ENCODE measurements at places on chromosomes 7 and 10.

GRCh38 chr10:55495555-55495954, 694.5 kb upstream of the PCDH15 start:
- no peak for DNase-seq

- DNase-seq: no peak
Measured at GRCh38 chr10:55629793-55630490, 731.1 kb downstream of the ZWINT start.

DNA sequence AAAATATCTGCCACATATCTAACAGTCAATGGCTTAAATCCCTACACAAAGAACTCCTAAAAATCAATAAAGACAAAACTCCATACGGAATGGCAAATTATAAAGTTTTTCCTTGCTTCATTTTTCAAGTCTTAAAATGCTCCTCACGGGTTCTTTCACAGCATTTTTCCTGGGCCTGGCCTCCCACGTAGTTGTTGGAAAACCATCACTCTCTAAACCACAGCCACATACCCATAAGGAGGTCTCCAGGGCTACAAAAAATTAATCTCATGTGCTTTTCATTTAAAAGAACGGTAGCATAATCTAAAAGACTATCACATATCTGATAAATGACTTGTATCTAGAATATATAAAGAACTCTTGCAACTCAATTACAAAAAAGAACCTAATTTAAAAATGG, 2.9 kb downstream of the COA1 start:
- DNase-seq: no peak

- no peak for DNase-seq
Measured at GRCh38 chr7:23372611-23373010, 73.5 kb downstream of the MALSU1 start.

- DNase-seq: no peak
Measured at GRCh38 chr7:131374821-131375220, 47.1 kb downstream of the MKLN1 start.

DNA sequence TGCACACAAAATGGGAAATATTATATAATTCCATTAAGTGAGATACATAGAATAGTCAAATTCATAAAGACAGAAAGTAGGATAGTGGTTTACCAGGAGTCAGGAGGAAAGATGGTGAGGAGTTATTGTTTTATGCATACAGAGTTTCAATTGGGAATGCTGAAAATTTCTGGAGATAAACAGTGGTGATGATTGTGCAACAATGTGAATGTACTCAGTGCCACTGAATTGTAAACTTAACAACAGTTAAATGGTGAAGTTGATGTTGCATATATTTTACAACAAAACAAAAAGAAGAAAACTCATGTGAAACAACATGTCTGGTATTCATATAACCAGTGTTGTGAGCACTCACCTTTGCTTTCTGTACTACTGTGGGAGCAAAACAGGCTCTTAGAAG, 168.9 kb upstream of the TEX47 start:
- no peak for DNase-seq

GRCh38 chr7:155291045-155291530, 6.6 kb upstream of the INSIG1 start:
- no peak for DNase-seq

GRCh38 chr10:13660551-13660920, 73.8 kb downstream of the PRPF18 start:
- no peak for DNase-seq

- no peak for DNase-seq
Measured at GRCh38 chr10:12487366-12487765, 138.0 kb downstream of the CAMK1D start.

GRCh38 chr10:118181021-118181420, 134.3 kb upstream of the RAB11FIP2 start:
- no peak for DNase-seq

GRCh38 chr7:23291957-23292560, 7.1 kb upstream of the MALSU1 start:
- DNase-seq: no peak

- no peak for DNase-seq
Measured at GRCh38 chr10:132011024-132011423, 29.3 kb upstream of the BNIP3 start.

- DNase-seq: no peak
Measured at GRCh38 chr10:113917636-113918035, 63.2 kb downstream of the NHLRC2 start.

- no peak for DNase-seq
Measured at GRCh38 chr7:85820702-85821443, 634.0 kb upstream of the SEMA3D start.

DNA sequence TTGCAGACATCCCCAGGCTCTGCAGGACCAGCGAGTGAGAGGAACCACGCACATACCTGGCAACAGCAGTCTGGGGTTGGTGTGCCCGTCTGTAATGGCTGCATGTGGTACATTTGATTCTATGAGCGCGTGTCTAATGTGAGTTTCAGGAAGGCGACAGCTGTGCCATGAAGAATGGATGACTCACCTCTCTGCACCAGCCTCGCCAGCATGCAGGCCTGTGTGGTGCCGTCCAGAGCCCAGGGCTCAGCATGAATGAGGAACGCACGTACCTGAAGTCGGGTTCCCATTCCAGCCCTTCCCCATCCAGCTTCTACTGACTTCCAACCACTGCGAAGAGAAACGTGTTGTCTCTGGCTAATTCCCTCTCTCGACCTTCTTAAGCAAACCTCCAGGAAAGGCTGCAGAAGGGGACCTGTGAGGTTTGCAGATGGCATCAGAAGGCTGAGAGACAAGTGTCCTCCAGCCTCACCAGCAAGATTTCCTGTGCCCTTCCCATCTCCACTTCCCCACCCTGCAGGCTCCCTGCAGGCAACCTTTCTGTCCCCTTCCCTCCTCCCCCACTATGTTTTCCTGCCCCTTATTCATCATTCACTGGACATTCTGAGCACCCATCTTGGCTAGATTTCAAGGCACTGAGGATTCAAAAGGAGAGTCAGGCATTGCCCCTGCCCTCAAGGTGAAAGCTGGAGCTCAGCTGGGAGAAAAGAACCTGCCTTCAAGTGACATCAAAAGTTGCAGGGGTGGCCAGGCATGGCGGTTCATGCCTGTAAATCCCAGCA, 54.3 kb downstream of the ASB13 start:
- DNase-seq: no peak

DNA sequence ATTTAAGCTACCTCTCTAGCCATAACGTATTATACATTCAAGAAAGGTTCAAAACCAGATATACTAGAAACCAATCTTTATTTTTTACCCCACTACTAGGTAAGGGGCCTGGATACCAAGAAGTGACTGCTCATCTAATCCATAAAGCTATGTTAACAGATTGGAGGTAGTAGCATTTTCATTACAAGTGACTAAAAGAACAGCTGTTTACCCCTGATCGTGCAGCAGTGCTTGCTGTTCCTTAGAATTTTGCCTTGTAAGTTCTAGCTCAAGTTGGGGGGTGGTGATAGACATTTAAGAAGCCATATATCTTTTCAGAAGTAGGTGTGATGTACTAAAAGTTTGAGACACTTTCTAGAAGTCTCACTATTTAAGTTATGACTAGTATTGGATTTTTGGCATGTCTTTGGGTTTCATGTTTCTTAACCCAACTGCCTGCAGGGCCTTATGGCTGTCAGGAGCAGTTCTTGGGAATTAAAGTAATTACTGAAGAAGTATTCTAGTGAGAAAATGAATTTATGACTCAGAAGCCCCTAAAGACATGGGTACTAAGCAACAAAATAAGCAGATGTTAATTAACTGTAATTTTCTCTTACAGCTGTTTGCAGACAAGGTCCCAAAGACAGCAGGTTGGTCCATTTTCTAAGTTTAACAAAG, 2.3 kb downstream of the PPIA start:
- no peak for DNase-seq

DNA sequence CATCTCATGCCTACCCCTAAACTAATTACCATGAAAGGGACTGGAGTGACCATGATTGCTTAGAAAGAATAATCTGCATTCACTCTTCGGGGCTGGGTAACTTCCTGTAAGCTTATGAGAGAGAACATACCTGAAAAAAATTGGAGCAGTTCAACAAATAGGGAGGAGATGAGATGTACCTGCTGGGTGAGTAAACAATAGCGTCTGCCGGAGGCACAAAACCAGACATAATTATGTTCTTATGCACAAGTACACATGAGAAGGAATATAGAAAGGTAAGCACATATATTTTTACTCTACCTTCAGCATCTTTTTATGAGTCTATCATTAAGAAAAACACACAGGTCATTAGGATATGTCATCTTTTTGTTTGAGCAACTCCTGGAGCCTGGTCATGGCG, 224.6 kb upstream of the FERD3L start:
- no peak for DNase-seq

GRCh38 chr7:121214657-121215056, 114.1 kb upstream of the WNT16 start:
- DNase-seq: no peak

- no peak for DNase-seq
Measured at GRCh38 chr10:79304479-79305087, 42.7 kb upstream of the PPIF start.

DNA sequence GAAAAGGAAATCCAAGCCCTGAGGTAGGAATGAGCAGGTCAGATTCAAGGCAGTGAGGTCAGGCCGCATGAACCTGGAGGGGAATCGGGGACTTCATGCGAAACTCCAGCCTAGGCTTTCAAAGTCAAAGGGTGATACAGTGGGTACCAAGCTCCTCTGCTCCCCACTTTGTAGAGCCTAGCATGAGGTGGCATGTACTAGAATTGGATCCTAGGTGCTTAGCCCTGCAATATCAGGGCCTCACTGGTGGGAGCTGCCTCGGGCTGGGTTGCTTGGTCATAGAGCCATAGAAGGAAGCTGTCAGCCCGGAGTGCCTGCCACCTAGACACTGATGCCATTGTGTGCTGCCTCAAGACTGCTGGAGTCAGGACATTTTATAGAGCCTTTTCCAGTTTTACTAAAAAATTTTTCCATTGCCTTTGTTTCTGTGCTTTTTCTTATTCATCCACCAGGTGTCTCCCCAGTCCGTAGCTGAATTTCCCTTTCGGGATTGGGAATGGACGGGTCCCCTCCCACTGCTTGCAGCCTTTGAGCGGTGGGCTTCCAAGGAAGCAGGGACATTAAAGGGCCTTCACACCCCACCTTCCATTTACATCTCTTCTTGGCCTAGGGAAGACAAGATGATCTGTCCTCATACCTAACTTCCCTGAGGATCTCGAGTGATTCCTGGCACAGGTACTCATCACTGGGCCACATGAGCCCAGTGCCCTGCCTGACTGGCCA, 5.5 kb upstream of the LZTS2 start:
- DNase-seq: no peak

GRCh38 chr7:66376264-66376945, 171.3 kb downstream of the TPST1 start:
- no peak for DNase-seq

DNA sequence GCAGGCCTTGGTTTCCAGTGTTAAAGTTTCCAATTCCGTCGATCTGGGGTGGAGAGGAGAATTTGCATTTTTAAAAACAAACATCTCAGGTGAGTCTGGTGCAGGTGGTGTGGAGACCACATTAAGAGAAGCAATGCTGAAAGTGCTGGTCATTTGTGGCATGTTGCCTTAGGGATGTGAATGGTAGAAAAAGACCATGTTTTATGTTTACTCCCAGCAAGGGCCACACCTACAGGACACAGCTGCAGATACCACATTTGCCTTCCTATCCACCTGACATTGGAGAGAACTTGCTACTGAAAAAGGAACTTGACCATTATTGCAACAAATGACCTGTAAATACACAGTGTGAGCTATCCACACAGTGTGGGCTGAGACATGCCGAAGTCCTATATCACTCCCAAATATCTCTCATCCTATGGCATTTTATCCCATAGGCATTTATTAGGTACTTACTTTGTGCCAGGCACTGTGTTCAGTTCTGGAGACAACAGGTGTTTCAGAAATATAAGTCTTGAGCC, 183.1 kb downstream of the NRP1 start:
- no peak for DNase-seq

DNA sequence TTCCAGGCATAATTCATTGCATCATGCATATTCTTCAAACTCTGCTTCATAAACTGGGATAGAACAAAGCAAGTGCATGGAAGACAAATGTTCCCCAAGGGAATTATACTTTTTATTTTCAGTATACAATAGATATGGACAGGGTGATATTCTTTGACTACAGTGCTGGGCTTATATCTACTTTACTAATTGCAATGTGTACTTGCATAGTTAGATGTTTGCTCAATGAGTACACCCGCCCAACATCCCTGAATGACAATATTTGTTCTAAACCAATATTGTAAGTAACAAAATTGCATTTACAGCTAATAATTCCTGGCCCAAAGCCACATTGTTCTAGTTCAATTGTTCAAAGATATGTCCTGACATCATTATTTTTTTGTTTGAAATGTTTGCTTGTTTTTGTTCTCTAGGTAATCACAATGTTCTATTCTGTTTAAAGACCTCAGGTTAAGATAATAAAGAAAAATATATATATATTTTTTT, 171.4 kb downstream of the PTN start:
- no peak for DNase-seq

DNA sequence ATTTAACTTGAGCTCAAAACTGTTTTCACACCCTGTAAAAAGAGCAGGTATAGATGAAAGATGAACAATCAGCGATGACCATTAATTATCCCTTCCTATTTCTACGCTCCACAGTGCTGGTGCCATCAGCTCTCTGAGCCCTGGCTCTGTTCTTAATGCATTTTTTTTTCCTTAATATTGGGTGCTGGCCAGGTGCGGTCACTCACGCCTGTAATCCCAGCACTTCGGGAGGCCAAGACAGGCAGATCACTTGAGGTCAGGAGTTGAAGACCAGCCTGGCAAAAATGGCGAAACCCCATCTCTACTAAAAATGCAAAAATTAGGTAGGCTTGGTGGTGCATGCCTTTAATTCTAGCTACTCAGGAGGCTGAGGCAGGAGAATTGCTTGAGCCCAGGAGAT, 4.2 kb downstream of the STEAP4 start:
- DNase-seq: no peak

DNA sequence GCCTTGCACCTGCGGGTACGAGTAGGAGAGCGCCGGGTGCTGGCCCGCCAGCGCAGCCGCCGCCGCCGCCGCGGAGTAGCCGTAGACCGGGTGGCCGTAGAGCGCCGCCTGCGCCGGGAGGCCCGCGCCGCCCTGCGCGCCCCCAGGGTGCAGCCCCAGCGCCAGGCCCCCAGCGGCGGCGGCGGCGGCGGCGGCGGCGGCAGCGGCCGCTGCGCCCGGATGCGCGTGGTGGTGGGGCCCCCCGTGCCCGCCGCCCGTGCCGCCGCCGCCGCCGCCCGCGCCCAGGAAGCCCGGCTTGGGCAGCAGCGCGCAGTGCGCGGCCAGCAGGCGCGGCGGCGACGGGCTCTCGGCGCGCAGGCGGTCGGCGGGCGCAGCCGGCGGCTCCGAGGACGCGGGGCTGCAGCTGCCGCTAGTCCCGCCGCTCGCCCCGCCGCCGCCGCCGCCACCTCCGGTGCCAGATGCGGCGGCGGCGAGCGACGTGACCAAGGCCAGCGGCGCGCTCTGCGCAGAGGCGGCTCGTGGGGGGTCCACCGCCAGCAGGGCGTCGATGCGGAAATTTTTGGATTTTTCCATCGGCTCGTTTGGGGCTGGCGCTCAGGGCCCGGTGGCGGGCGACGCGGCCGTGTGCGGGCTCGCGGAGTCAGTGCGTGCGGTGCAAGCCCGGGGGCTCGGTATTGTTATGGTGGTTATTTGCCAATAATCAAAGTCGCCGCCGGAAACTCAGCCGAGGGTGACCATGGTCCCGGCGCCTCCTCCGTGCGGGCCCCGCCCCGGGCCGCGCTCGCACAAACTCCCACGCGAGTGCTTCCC, 480 bp downstream of the MNX1 start:
- DNase-seq: no peak

Data from AG04450 (cell line).